ENCODE measurements at places on chromosomes 4 and X. TPM values are rescaled to one million over a fixed set of nuclear protein-coding genes. Genes with fewer than 3 reads are reported as not detected.

DNA sequence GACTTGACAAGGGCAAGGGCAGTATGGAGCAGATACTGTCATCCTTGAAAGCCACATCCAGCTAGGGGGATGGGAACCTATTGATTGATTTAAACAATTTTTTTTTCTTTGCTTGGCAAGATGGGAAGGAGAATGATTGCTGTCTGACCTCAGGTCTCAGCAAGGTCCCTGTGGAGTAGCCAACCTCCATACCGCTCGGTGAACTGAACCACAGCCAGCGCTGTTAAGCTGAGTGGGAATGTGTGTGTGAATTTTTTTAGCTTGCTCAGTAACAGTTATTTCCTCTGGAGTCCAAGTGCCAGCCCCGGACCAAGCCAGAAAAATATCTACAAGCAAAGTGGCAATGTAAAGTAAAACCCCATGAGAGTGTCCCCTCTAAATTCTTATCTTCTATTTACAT is 25.9 kb downstream of the DCX start:
- DNase-seq: no peak

Gene GAGE1
- not detected for polyA plus RNA-seq

DNA sequence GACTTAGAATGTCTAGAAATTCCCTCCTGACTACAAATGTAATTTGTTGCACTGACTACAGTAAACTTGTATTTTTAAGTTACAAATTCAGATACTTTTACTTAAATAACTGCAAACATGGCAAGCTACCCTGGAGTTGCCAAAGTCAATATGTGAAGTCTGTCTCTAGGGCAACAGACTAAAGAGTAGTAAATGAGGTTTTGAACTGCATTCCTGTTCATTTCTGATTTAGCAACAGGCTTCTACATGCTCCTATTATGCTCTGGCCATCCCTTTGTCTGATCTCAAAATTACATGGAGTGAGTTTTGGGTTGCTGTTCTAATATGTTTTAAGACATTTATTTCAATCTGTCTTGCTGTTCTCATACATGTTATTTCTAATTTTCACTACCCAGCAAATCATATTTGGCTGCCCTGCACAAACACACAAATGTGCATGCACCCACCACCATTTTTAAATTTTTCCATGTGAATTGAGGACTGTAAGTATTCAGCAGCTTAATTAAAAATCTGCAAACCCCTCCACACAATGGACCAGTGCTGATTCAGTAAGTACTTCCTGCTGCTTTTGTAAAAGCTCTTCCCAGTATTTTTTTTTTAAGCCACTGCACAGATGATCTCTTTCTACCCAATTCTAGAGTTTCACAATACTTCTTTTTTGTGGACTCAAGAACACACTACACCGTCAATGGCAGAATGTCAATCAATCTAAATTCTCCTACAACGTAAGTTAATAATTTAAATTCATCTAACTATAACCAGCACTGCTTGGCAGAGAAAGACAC is 26.7 kb downstream of the SH3RF1 start:
- DNase-seq: no peak

GRCh38 chr4:62457356-62457755 is 1257.2 kb downstream of the ADGRL3 start:
- DNase-seq: no peak

DNA sequence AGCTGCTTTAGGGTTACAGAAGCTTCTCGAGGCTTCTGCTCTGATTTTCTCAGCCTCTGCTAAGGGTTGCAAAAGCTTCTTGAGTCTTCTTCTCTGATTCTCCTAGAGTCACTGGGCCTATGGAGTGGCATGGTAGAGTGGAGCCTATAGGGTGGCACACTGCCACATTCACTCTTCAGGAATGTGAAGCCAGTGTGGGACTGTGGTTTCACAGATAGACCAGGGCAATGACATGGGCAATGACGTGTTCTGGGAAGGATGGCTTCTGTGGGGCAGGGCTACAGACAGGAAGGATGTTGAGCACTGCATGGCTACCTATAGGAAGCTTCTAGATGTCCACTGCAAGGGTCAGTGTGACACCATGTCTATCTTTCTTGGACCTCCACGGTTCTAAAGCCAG is 11.0 kb upstream of the MAMLD1 start:
- no peak for DNase-seq

GRCh38 chr4:165627128-165627527 is 245.9 kb upstream of the TLL1 start:
- no peak for DNase-seq

DNA sequence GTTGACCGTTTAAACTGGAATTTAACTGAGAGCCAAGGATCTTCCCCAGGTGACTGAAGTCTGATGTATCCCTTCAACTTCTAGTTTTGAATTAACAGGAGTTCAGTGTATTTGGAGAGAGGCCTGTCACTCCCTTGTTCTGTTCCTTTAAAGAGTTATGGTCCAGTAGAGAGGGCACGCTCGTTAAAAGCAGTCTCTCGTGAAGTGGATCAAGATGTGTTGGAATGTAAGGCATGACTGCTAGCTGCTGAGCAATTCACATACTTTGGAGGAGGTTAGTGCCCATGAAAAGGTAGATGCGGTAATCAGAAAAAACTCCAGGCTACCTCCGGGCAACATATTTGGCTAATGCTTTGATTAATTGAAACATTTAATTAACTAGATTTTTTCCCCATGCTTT is 65.7 kb downstream of the SHROOM2 start:
- no peak for DNase-seq

DNA sequence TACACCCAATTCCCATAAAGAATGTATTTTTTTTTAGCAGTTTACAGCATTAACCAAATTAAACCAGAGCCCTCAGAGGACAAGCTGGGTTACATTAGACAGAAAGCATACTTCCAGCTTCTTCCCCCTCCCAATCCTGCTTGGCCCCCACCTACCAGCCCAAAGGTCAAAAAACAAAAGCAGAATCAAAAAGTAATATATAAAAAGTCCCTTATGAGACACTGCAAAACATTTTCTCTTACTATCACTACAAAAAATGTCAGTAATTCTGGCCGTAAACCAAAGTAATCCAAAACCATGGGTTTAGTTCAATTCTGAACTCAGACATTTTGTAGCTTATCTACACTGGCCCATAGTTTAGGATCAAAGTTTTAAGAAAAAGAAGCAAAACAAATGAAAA is 38.0 kb downstream of the APBB2 start:
- no peak for DNase-seq

Gene SH2D1A
- 0.82 TPM for polyA plus RNA-seq

Gene STBD1
- polyA plus RNA-seq: 15.0 TPM

DNA sequence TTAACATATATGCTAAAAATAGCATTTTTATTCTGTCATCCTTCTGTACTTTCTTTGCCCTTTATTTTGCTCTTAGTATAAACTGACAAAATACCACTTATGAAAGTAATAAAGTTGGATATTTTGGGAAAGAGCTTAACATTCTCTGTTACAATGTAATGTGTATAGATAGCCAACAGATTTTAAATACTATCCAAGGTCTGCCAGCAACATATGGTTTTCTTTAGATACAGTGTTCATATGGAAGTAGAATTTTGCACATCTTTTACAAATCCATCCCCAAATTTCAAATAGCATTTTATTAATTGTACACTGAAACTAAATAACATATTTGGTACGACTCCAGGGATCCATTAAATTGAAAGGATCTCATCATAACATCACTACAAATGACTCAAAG is 268.6 kb upstream of the PCDH18 start:
- DNase-seq: no peak

Gene F9
- not detected for polyA plus RNA-seq

- no peak for DNase-seq
Observed at GRCh38 chr4:16290681-16291420, 64.6 kb upstream of the TAPT1 start.

DNA sequence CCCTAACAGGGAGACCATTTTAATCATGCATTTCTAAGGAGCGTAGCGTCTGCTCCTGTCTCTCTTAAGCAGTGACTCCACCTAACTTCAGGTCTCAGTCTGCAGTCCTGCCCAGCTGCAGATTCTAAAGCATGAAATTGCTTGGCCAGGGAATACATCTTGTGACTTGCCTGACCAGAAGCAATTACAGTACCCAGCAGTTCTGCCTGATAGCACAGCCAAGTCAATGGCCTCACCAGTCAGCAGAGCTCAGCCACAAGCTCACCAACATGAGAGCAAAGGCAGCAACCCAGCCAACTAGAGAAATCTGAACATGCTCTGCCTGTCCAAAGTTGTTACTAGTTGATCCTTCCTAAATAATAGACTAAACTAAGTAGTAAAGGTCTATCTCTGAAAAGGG is 2011.9 kb upstream of the PCDH10 start:
- no peak for DNase-seq

Gene SHOX
- 0.01 TPM for polyA plus RNA-seq

DNA sequence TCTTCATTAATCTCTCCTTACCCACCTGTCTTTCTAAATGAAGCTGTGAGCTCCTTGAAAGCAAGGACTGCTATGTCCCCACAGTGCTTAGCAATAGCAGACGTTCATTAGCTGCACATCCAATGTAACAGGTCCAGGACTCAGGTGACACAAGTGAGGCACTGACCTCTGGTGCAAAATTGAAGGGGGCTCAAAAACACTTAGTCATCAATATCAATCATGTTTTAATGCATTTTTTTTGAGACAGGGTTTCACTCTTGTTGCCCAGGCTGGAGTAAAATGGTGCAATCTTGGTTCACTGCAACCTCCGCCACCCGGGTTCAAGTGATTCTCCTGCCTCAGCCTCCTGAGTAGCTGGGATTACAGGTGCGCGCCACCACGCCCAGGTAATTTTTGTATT is 56.1 kb upstream of the ADGRG2 start:
- no peak for DNase-seq

Gene AMOT
- polyA plus RNA-seq: 27.7 TPM

- DNase-seq: no peak
Observed at GRCh38 chr4:54625391-54625790, 32.4 kb upstream of the KIT start.

GRCh38 chr4:20172070-20172760 is 79.5 kb upstream of the SLIT2 start:
- DNase-seq: no peak

DNA sequence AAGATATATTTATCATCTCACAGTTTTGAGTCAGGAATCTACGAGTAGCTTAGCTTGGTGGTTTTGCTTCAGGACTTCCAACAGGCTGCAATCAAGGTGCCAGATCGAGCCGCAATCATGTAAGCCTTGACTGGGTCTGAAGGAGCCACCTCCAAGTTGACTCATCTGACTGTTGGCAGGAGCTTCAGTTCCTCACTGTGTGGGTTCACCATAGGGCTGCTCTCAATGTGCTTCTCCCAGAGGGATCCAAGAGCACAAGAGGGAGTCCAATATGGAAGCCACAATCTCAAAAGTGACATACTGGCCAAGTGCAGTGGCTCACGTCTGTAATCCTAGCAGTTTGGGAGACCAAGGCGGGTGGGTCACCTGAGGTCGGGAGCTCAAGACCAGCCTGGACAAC is 26.5 kb downstream of the DCHS2 start:
- DNase-seq: no peak

Gene SPANXA2
- polyA plus RNA-seq: not detected

- DNase-seq: peak; percentile 26
Observed at GRCh38 chr4:154399259-154399974, 92.2 kb downstream of the DCHS2 start.

GRCh38 chr4:25882226-25882625 is 19.4 kb upstream of the SEL1L3 start:
- no peak for DNase-seq

DNA sequence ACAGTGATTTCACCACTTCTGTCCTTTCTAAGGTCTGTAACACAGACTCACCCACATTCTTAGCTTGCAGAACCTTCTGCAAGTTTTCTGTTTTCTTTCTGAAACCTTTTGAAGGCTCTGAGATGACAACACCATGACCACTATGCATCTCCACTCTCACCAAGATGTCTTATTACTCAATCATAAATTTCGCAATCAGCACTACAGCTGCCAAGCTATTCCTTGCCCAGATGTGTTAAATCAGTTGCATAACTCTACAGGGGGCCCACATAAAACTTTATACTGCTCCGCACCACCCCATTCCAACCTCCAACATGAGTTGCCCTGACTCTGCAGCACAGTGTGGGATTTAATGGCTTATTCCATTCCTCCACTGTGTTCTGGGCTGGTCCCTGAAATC is 229.9 kb downstream of the COL25A1 start:
- DNase-seq: peak; percentile 46

GRCh38 chrX:14864631-14865030 is 8.2 kb downstream of the FANCB start:
- no peak for DNase-seq

DNA sequence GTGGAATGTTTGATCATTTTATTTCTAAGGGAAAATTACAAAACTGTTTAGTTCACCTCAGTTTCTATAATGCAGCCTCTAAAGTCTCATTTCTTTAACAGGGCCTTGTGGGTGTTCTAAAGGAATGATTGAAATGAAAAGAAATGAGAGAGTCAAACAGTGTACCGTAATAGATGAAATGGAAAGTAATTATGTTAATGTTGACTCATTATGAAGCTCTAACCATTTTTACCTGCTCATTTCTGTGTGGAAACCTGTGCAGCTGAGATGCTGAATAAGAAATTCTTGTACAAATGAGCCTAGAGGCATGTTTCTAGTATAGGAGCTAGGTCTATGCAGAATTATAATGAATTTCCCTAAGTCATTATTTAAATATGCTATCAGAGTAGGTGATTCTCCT is 45.2 kb upstream of the RPA4 start:
- no peak for DNase-seq

Gene ADH1A
- 1.3 TPM for polyA plus RNA-seq

Gene GAB3
- polyA plus RNA-seq: 3.2 TPM

DNA sequence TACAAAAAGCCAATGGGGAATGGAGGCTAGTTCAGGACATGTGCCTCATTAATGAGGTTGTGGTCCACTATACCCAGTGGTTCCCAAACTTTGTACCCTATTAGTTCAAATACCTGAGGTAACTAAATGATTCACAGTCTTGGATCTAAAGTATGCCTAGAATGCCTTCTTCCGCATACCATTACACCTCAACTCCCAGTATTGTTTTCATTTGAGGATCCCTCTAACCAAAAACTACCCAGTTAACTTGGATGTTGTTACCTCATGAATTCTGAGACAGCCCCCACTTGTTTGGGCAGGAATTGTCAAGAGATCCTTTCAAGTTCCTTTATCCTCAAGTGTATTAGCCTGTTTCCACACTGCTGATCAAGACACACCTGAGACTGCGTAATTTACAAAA is 439.2 kb downstream of the PCDH10 start:
- DNase-seq: no peak

- peak; percentile 3 for DNase-seq
Observed at GRCh38 chr4:32191961-32192360, 1471.8 kb downstream of the PCDH7 start.

DNA sequence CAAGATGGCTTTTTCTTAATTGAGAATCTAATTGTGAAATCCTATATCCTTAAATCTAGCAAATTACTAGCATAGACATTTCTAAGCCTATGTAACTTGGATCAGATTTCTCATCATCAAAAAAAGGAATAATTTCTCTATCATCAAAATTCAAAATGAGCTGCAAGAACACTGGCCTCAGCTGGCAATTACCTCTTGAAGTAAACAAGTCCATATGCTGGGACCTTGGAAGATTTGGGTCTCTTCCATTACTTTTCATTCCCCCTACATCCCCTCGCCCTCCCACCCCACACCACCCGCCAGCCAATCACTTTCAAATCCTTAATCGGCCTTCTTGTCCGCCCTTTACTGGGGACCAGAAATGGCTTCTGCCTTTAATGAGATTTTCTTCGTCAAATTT is 23.3 kb upstream of the MBTPS2 start:
- no peak for DNase-seq

Gene RNF128
- 105 TPM for polyA plus RNA-seq

GRCh38 chr4:189046642-189047041 is 894.0 kb upstream of the FRG1 start:
- DNase-seq: no peak

GRCh38 chr4:98778206-98778605 is 119.8 kb upstream of the TSPAN5 start:
- DNase-seq: peak; percentile 82

GRCh38 chr4:163680386-163681098 is 186.1 kb downstream of the TMA16 start:
- DNase-seq: no peak

Gene RAB41
- polyA plus RNA-seq: 0.69 TPM

Data from large intestine (tissue), 12 donors.